CD4-positive, alpha-beta T cell treated with Interleukin-2 at 100 ng/mL for 4 hours (primary cell): ENCODE measurements at places on chromosomes 5 and 9.
A peak's percentile ranks its signal among the peaks of the same experiment; 100 is the strongest.

DNA sequence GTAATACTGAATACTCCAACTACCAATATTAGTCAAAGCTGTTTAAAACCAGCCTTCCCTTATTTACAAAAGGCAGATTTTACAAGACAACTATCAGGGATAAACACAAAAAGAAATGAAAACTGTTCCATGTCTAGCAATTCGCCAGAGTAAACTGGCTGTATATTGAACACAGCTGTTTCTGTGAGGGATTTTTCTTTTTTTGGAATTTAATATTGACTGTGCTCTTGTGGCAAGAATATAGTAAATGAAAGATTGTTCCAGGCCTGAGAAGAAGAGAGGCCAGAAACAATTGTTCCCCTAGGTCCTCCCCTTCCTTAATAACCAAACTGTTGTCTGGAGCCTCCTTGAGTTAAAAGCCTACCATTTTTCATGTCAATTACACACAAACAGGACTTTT, 188.6 kb downstream of the PDE4D start:
- no peak for DNase-seq

GRCh38 chr9:37503736-37504135, 18.0 kb downstream of the POLR1E start:
- DNase-seq, result peak; percentile 58

DNA sequence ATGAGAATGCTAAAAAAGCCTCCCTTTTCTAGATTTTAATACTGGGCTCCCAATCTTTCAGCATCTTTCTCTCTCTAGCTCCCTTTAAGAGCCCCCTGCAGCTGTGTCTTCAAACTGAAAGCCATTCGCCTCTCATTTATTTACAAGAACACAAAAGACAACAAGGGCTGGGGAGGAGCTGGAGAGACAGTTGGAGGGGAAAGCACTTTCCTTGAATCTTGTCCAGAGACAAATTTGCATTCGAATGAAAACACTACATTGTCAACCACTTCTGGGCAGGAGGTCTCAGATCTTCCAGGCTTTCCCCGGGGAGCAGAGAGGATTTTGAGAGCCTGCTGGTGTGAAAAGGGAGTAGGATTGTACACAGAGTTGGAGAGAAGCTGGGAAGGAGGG, 518.3 kb downstream of the CTNND2 start:
- DNase-seq, result no peak

DNA sequence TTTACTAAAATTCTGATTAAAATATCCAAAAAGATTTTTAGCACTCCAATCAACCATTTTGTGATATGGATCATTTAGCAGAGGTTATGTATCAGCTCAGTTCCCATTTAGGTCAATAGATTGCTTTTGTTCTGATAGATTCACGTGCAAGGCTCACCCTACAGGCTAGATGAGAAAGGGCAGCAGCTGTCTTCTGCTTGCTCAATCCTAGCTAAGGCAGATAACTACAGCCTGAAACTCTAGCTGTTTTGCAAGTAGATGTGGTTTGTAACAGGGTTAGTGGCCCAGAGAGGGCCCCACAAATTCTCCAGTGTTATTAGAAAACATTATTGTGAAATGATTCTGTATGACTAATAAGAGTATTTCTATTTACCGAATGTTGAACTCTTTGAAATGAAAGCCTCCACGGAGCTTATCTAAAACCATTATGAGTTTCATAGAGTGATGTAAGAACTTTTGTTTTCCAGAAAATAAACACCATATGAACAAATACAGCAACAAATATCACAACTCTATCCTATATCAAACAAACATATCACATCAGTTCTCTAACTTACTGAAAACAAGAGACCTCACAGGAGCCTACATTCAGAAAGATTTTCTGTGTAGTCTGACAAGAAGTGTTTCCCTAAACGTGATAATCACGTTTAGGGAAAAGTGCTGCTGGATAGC, 841.9 kb upstream of the ACO1 start:
- DNase-seq, result peak; percentile 47

GRCh38 chr9:93111001-93111370, 15.0 kb downstream of the CARD19 start:
- no peak for DNase-seq

DNA sequence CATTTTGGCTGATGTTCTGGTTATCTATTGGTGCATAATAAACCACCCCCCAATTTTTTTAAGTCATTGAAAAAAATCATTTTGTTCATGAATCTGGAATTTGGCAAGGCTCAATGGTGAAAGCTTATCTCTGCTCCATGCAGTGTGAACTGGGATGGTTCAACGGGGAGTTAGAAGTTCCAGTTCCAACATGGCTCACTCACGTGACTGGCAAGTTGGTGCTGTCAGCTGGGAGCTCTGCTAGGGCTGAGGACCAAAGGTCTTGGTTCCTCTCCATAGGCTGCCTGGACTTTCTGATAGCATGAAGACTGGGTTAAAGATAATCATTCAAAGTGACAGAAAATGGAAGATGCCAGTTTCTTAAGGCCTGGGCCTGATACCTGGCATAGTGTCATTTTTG, 3.1 kb upstream of the SPATA24 start:
- DNase-seq, result no peak

DNA sequence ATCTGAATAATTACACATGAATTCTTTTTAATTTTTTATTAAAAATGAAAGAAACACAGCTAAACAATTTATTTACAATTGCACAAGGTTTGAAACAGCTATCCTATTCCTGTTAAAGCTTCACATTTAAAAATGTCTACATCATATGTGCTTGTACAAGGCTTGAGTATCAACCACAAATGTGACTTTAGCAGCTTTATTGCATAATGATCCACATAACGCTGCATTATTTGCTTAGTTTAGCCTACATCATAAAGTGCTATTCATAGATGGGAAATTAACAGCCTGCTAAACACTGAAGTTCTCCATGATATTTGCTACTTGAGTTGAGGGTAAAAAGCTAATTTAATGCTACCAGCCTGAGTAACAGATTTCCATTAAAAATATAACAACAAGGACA, 45.0 kb downstream of the TRIM36 start:
- DNase-seq, result no peak

DNA sequence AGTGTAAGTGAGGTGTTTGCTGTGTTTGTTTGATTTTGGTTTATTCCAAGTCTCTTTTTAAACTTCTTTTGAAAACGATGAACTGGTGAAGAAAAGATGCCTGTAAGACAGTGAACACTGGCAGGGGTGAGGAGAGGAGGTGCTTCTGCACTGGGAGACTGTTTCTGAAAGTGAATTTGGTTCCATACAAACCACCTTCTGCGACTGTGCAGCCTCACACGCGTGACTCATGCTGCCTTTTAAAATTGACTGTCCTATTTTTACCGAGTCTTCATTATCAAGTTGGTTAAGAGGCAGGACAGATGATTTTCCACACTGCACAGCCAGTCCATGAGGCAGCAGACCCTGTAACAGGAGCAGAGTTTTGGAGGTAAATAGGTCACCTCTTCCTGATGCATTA, 340.6 kb downstream of the MTRR start:
- DNase-seq, result no peak

GRCh38 chr5:78747055-78747454, 98.5 kb upstream of the LHFPL2 start:
- no peak for DNase-seq

- DNase-seq, result no peak
Measured at GRCh38 chr5:150851039-150851438, 4.7 kb downstream of the IRGM start.

- no peak for DNase-seq
Measured at GRCh38 chr9:121277518-121278295, 9.7 kb downstream of the GSN start.

DNA sequence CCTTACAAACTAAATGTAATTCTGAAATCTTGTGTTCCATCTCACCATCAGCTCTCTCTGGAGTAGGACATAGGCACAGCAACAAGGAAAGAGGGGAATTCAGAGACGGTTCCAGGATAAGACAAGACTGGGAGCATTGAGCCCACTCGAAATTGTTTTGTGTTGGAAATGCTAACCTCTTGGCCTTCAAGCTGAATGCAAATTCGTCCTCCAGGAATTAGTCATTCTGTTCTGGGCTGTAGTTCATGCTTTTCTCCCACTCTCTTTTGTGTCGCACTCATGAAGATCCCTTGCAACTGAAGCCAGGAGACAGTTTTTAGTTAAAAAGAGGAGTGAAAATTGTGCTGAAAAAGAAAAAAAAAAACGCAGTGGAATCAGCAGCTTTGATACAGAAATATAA, 121.7 kb upstream of the SEMA6A start:
- no peak for DNase-seq

DNA sequence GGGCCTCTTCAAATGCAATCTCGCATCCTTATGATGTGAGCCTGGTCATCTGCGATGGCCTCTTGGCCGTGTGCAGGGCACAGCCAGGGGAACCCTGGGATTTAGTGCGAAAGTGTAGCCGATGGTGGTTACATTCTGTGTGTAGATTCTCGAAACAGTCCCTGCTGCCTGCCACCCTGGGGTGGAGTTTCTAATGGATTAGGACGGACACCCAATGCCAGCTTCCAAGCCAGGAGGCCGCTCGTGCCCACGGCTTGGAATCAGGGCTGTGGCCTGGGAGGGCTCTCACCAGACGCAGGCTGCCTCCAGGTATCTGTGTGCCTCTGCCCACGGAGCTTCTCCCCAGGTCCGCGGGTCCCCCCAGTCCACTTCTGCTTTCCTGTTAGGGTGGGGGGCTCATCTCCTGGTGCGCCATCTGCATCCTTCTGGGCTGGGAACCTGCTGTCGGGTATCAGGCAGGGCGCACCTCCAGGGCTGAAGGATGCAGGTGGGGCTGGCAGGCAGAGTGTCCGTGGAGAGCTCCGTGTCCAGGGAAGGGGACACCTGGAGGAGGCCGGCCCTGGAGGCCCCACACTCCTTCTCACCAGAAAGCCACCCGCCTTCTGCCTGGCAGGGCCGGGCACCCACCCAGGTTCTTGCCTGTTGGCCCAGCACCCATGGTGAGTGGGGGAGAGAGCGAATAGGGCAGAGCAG, 3.4 kb upstream of the SLC12A7 start:
- DNase-seq, result no peak

GRCh38 chr5:35185518-35185917, 44.8 kb downstream of the PRLR start:
- no peak for DNase-seq

- DNase-seq, result no peak
Measured at GRCh38 chr5:135593886-135594285, 15.1 kb upstream of the CXCL14 start.

GRCh38 chr5:65861830-65862241, 64.5 kb upstream of the ERBIN start:
- no peak for DNase-seq
